ENCODE measurements at places on chromosomes 3 and 15.
A peak's percentile ranks its signal among the peaks of the same experiment; 100 is the strongest.

DNA sequence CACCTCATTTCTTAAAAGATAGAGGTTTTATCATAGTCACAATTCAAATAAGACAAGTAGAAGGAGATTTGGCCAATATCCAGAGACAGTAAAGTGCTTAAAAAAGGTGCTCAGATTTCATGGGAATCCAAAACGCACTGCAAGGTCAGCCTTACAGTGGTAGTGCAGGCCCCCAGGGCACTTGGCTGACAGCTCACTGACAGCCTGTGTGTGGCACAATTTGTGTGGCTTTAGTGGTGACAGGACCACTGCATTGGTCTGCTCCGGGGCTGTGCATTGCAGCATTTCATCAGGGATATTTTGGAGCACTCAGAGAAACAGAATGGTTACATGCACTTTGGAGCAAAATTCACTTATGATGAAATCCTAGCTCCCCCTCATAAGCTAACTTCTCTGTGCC, 544.3 kb downstream of the NTRK3 start:
- DNase-seq = no peak

DNA sequence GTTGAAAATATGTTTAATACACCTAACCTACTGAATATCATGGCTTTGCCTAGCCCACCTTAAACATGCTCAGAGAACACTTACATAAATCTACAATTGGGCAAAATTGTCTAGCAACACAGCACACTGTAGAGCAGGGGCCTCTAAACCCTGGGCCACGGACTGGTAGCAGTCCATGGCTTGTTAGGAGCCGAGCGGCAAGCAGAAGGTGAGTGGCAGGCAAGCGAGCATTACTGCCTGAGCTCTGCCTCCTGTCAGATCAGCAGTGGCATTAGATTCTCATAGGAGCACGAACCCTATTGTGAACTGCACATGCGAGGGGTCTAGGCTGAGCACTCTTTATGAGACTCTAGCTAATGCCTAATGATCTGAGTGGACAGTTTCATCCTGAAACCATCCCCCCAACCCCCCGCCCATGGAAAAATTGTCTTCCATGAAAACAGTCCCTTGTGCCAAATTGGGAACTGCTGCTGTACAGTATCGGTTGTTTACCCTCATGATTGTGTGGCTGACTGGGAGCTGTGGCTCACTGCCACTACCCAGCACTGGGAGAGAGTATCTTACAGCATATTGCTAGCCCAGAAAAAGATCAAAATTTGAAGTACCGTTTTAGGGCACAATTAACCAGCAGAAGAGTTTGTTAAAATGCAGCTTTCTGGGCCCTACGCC, 26.1 kb downstream of the CMSS1 start:
- no peak for DNase-seq

DNA sequence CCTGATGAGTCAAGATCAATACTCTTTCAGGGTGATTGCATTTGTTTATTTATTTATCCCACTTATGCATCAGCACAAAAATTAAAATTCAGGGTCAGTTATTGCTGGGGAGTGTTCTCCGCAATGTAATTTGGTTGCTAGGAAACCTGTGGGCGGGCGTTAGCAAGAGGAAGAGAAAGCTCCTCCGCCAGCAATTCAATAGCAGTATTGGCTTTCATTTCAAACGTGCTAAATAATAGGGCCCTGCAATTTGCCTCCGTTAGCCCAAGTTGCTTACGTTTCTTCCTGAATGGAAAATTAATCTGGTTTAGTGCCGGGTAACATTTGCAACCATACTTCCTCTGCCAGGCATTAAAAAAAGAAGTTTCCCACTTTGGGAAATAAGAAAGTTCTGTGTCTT, 35.5 kb upstream of the PLCL2 start:
- peak; percentile 44 for DNase-seq

- DNase-seq = no peak
Measured at GRCh38 chr3:5002174-5002870, 23.1 kb downstream of the BHLHE40 start.

DNA sequence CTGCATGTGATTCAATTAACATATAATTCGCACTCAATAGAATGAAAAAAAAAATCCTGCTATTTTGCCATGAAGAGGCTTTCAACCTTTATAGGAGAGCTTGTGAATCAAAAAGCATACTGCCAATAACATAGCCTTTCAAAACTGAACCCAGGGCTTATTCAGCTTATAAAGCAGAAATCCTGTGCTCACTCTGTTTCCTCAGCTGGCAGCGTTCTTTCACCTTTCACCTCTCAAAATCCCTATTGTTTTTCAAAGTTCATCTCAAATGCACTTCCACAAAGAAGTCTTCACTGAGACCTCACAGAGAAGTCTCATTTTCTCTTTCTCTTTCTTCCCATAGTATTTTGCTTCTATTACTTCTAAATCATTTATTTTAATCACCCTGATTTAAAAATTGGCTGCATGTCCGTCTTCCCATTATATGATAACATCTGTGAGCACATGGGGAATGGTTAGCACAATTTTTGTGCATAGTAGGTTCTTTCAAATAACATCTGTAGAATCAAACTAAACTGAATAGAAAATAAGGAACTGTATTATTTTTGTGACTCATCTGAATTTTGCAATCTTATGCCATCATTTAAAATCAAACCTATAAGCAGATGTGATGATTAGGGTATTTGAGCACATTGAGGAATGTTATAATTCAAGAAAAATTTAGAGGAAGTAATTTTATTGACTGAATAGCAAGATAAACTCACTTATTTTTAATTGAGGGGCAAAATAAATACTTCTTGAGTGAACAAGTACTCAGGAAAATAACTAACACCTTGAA, 373.4 kb downstream of the NLGN1 start:
- DNase-seq = no peak

DNA sequence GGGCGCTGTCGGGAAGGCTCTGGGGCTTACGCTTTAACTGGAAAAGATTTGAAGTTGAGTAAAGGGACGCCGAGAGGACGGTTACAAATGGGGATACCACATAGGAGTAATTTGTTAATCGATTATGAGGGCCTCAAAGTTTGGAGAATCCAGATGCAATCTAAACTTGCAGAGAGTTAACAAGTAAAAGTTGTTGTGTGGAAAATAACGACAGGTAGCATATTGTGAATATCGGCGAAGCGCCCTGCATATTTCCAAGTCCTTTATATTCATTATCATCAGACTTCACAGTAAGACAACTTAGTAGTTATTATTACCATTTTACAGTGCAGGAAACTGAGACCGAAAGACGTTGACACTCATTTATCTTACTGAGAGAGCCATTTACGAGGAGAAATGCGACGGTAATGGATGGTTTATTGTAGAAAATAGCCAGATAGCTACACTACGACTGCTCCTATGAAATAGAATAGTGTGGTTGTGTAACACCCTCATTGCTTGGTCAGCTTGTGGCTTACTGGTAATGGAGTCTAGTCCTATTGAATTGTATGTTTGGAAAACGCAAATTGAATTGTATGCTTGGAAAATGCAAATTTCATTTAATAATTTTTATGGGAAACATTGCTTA, 700 bp downstream of the MKRN2 start:
- DNase-seq = no peak

DNA sequence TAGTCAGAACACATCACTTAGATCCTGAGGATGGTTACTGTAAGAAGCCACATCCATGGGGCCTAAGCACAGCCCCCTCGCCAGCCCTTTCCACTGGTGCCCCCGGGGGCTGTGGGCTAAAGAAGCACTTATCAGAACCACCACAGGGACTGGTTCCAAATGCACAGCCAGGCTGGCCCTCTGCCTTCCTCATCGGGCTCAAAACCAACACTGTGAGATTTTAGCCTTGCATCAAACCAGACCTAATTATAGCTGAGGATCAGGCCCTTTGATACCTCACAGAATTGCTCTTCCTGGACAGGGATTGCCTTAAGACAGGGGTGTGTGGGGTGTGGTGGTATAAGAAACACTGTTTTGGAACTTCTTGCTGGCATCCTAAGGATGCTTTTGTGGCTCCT, 23.7 kb downstream of the SRPRB start:
- DNase-seq = no peak

DNA sequence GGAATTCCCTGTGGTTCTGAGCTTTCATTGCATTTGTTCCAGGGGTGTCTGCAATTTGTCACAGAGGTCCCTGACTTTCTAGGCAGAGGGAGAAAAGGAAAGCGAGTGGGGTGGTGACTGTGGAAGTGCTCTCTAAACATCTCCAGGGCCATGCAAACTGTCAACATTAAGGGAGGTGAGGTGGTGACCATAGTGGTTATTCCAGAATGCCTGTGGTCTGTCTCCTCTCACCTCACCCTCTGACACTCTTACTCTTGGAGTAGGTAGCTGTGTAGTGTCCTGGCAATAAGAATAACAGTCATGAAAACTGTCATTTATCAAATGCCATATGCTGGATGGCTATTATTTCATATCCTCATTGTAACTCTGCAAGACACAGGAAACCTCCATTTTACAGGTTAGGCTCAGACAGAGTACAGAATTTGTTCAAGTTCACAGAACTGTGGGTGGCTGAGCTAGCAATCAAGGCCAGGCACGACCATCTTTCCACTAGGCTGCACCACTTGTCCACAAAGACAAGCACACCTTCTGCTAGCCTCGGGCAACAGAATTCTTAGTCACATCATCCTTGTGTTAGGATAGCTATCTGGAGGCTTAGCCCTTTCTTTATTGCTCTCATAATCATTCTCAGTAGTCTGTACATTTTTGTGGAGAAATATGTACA, 179.4 kb downstream of the CD47 start:
- no peak for DNase-seq

GRCh38 chr15:62296756-62297507, 131.8 kb upstream of the C2CD4B start:
- DNase-seq = no peak

DNA sequence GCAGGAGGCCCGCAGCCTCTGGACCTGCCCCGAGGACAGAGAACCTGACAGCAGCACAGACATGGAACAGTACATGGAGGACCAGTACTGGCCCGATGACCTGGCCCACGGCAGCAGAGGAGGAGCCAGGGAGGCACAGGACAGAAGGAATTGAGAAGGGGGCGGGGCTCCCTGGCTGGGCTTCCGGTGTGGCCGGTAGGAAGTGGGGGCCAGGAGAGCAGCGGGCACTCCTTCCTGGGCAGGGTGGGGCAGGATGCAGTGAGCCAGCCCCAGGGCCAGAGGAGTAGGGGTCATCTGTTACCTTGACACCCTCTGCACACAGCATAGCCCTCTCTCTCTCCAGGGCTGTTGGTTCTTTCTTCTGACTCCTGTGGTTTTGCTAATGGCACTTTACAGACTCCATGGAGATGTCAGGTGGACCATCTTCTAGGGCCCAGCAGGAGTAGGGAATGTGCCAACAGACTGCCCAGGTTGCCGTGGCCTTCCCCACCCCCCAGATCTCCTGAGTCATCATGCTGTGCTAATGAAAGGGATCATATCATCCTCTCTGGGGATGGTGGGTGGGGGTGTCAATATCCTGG, 8.6 kb upstream of the ISG20 start:
- no peak for DNase-seq

DNA sequence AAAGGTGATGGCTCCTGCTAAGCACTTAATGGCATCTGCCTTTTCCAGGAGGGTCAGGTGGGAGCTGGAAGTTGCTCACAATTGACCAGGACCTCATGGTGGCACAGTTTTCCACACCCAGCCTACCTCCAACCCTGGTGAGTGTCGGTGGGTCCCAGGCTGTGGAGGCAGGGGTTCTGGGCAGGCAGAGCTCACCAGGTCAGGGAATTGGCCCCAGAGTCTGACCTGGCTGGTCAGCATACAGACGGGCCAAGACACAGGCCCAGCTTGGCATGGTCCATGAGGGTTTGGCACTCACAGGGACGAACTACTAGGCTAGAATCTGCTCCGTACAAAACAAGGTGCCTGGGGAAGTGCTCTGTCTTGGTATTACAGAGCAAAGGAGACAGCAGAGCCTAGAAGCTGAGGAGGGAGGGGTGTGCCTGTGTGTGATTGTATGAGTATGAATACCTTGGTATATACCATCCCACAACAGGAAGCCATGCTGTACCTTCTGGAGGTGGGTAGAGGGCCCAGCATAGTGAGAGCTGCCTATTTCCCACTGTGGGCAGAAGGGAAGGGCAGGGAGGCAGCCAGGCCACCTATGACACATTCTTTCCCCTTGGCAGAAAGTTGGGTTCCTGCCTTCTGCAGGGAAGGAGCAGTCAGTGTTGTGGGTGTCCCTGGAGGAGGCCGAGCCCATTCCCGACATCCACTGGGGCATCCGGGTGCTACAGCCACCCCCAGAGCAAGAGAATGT, 6.5 kb downstream of the APEH start:
- no peak for DNase-seq

DNA sequence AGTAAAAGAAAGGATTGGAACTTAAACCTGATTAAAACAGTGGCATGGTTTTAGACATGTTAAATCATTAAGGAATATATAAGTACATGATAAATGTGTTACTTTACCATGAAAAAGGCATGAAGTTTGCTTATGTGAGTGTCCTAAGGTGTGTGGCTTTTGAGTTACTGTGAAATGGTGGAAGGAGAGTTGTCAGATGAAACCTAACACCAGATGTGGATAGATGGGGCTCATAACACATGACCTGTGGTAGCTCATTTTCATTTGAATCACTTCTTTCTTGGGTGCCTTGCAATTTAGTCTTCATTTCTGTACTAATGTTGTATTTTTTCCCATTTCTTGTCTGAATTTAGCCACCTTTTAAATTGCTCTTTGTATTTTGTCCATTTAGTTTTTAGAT, 13.0 kb downstream of the MEF2A start:
- DNase-seq = no peak

DNA sequence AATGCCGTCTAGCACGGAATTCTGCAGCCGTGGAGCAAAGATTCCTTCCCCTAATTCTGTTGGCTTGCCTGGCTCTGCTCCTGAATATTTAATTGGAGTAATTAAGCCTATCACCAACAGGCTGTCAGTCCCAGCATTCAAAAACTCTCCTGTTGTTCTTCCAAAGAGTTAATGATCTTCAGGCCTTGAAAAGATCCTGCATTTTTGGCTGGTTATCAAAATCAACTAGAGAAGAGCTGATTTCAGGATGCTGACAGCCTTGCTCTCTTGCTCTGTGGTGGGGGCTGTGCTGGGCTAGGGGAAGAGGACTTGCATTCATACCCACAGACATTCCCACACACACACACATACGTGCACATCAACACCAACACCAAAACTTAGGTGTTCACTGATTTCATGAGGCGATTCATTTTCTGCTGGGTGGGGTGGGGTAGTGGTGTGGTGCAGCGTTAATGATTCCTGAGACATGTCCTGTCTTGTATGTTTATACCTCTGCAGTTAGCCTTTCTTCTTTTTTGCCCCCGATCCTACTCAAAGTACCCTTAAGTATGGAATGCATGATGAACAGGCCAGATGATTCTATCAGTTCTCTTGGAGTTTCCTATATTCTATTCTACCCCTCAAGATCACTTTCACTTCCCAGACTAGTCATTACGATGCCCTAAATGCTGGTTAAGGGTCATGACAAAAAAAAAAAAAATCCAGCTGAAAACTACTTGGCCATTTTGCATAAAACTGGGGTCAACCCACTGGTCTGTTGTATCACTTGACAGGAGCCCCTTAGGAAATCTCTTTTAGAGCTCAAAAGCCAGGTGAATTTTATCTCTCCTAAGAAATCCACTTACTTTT, 42.3 kb downstream of the CPN2 start:
- no peak for DNase-seq
